H4 (cell line): ENCODE measurements at places on chromosomes 5 and 9. TPM values are rescaled to one million over a fixed set of nuclear protein-coding genes. Genes with fewer than 3 reads are reported as not detected.

DNA sequence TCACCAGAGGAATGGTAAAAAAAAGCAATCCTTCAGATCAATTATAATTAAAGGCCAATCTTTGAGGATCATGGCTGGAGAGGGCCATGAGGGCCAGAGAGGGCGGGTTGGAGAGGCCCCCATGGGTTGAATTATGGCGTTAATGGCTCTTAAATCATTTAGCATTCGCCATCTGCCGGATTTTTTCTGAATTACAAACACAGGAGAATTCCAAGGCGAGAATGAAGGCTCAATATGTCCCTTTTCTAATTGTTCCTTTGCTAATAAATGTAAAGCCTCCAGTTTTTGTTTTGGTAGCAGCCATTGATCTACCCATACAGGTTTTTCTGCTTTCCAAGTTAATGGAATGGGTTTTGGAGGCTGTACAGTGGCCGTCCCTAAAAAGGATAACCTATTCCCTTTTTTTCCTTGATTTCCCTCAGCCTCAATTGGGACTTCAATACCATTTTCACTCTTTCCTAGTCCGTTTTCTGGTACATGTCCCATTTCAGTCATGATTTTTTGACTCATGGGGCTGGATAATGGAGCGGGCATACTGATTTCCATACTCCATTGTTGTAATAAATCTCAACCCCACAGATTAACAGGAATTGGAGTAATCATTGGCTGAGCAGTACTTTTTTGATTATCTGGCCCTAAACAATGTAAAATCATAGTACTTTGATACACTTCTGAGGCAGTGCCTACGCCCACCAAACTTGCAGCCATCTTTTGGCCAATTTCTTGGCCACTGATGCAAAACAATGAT lies 6.7 kb upstream of the TMEM141 start:
- DNase-seq, result no peak

DNA sequence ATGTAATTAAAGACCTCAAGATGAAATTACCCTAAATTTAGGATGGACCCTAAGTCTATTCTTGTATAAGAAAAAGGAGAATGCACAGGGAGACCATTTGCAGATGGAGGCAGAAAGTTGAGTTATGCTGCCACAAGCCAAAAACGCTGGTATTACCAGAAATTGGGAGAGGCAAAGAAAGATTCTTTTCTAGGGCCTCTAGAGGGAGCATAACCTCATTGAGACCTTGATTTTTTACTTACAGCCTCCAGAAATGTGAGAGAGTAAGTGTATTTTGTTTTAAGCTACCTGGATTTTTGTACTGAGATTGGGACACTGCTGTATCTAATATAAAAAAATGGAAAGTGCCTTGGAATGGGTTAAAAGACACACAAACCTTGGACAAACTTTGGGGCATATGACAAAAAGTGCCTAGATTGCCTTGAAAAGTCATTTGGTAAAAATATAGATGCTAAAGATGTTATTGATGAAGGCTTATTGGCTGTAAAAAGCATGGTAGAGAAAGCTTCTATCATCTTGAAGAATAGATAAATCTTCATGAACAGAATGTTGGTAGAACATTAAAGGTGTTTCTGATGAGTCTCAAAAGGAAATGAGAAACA lies 174.7 kb upstream of the PRDM9 start:
- DNase-seq, result peak; percentile 61

DNA sequence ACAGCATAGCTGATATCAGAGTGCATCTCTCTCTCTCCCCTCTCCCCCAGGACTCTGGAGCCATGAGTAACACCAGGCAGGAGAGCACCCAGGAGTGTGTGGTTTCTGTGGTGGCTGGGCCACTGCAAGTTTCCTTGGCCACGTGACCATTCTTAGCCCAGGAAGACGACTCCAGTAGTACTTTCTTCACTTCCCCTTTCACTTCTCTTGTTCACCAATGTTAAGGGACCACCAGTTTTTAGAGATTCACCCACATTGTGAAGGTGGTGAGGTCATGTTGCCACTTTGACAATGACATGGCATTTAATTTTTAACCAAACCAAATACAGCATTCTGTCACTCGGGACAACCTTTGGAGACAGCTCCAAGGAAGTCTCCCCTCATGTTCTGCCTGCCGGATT lies 17.9 kb upstream of the DAPK1 start:
- DNase-seq, result peak; percentile 92

GRCh38 chr9:7799944-7800285 lies 337 bp upstream of the DMAC1 start:
- no peak for DNase-seq

- DNase-seq, result no peak
These were observed 140.3 kb upstream of the FER start for GRCh38 chr5:108607421-108607820.

- DNase-seq, result no peak
These were observed 1.3 kb upstream of the ZNF462 start for GRCh38 chr9:106861640-106862109.

DNA sequence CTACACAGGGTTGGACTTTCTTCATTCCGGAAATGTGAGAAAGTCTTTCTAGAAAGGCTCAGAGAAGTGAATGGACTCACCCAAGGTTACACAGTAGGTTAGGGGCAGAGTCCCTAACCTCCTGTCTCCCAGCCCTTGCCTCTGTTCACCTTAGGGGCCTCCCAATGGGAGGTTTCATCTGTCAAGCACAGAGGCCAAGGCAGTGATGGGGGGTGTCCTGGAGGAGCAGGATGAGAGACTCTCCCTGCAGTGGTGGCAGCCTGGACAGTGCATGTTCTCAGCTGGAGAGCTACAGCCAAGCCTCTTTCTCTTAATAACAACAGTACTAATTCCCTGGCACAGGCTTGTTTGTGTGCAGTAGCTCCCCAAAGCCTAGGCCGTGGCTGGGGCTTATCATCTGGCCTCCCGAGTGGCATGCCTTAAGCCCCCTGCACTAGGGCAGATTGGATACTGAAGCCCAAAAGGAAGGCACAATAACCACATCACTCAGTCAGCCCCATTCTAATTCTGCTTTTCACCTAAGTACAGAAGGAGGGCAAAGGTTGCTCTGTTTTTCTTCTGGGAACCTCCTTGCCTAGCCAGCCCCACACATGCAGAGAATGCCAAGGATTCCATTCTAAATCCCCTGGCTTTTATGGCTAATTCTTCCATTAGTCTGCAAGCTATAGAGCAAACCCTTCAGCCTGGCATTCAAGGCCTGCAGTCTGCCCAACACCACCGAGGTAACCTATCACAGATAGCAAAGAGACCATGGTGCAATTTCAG lies 50.2 kb upstream of the XPA start:
- DNase-seq, result no peak

Gene SPATA6L
- not detected in 2 replicates for total RNA-seq

Gene SLC25A2
- not detected in 2 replicates for total RNA-seq
